ENCODE measurements at places on chromosomes 2 and 18.

GRCh38 chr2:65276609-65277008, 49.0 kb downstream of the ACTR2 start:
- DNase-seq = no peak

- no peak for DNase-seq
Measured at GRCh38 chr2:109166811-109167210, 37.8 kb downstream of the SH3RF3 start.

GRCh38 chr2:217316743-217317142, 456.9 kb upstream of the TNP1 start:
- no peak for DNase-seq

- DNase-seq = peak; percentile 26
Measured at GRCh38 chr18:23963443-23964165, 51.0 kb upstream of the TTC39C start.

- no peak for DNase-seq
Measured at GRCh38 chr2:144467502-144468137, 52.3 kb downstream of the ZEB2 start.

DNA sequence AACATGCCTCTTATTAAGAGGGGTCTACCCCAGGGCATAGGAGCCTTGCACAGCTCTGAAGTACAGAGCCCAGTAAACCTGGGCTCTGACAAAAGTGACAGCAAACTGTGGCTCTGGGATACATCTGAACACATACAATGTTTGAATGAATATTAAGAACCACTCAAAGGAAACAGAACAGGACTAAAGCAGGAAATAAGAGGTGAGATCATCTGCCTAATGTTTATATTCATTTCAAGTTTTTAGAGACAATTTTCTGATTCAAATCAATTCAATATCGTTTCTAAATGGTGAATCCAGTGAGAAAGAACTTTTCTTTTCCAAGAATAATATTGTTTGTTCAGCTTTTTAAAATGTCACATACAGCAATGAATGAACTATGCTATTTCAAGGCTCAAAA, 136.7 kb upstream of the CAVIN2 start:
- DNase-seq = no peak

DNA sequence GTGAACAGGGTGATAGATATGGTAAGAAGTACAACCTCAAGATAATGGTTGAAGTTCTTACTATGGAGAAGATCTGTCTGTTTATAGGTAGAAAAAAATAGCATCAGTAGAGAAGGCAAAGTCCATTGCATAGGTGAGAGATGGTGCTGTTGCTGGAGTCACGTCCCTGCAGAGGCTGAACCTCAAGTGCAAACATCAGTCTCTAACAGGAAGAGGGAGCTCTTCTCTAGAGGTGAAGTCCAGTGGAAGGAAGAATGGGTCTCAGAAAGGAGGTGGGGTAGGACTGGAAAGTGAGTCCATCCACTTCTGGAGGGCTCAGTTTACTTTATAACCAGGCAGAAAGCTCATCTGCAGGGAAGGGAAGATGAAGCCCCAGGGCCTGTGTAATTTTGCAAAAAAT, 337.7 kb downstream of the MEIS1 start:
- no peak for DNase-seq

GRCh38 chr2:23351388-23352141, 33.4 kb upstream of the KLHL29 start:
- DNase-seq = peak; percentile 73

GRCh38 chr18:49894517-49895226, 81.3 kb upstream of the ACAA2 start:
- DNase-seq = no peak

GRCh38 chr2:166373539-166373938, 2.2 kb downstream of the SCN9A start:
- no peak for DNase-seq

Data from kidney glomerular epithelial cell (primary cell).